ENCODE measurements at places on chromosomes 5 and 9. TPM values are rescaled to one million over a fixed set of nuclear protein-coding genes. Genes with fewer than 3 reads are reported as not detected.

GRCh38 chr5:8827696-8828095, 718.2 kb downstream of the SEMA5A start:
- no peak for DNase-seq

GRCh38 chr9:136237486-136238341, 7.9 kb downstream of the QSOX2 start:
- DNase-seq = no peak

- DNase-seq = no peak
Measured at GRCh38 chr9:18060269-18060934, 413.6 kb upstream of the ADAMTSL1 start.

DNA sequence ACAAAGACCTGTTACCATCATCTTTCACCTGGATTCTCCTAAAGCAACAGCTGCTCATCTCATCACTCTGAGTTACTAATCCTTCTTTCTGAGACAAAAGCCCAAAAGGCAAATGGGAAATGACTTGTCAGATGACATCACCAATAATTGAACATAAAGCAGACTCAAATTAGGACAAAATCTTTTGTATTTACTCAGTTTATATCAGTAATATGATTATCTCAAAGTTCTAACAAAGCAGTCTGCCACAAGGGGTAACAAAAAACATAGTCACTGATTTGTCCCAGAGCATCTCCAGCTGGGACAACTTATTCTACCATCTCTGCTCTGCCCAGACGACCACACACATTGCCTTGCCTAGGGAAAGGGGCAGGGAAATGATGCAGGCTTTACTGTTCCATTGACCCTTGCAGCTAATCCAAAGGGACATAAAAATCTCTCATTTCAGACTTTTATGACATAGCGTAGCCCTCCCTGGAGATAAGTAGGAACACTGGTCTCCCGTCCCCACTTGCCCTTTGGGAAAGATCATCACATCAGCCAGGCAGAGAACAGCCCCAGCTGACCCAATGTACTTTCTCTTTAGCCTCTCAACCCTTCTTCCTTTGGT, 249.5 kb upstream of the PTGER4 start:
- no peak for DNase-seq

GRCh38 chr5:133370036-133370831, 242.1 kb downstream of the FSTL4 start:
- DNase-seq = no peak

- no peak for DNase-seq
Measured at GRCh38 chr5:11385901-11386293, 518.3 kb downstream of the CTNND2 start.

DNA sequence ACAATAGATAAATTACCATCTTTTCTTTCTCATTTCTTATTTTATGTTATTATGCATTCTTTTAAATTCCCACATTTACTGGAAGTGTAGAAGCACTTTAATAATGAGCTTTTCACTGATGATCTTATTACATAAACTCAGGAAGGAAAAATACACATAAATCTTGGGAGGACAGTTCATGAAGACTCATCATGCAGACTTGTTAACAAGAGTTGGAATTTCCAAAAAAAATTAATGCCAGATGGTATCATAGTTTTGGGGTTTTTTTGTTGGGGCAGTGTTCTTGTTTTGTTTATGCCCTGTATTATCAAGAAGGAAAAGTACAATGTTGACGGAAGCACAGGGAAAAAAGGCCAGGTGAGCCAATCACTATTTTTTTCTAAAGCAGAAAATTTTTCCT, 35.1 kb downstream of the CEMIP2 start:
- DNase-seq = no peak

DNA sequence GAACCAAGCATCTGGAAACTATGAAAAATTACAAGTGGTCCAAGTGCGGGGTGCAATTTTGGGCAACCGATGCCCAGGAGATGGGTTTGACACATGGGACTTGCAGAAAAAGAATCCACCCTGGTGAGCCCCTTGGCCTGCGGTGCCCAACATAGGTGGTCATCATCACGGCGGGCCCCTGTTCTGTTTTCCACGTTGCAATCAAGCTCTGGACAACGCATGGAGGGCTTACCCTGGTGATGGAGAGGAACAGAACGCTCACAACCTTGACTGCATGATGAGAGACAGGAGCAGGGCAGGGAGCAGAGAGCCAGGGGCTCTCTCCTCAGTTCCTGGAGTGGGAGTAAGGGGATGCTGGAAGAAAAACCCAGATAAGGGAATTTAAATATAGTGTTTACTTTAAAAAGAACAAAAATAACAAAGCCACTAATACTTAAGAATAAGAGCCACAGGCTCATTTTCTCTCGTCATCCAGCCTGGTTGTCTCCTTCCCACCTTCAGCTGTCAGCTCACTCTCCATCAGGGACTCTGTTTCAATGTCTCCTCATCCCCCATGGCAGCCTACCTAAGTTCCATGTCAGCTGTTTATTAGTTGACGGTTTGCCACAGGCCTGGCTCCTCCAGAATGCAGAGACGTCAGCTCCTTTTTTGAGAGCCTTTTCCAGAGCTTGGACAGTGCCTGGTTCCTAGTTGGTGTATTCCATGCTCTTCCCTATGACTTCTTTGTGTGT, 172.1 kb downstream of the GADD45G start:
- DNase-seq = no peak

GRCh38 chr9:25449503-25449902, 228.7 kb downstream of the TUSC1 start:
- no peak for DNase-seq

GRCh38 chr5:9362600-9362999, 183.3 kb downstream of the SEMA5A start:
- no peak for DNase-seq

- no peak for DNase-seq
Measured at GRCh38 chr9:78207319-78207718, 28.6 kb upstream of the CEP78 start.

DNA sequence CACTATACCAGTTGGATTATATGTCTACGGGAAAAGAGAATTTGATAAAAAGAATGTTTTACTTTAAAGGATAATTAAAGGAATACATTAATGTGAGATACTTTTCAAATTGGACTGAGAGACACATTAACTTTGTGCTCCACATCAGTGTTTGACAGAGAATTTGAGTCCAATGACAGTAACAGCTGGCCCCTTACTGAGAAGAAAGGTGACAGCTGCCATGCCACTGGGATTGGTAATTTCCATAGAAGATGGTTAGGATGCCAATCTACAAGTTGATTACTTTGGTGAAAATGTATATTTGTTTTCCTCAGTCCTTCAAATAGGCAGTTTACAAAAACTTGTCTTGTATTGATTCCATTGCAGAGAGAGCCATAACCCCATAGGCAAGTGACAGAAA, 578.4 kb downstream of the SLCO4C1 start:
- no peak for DNase-seq

DNA sequence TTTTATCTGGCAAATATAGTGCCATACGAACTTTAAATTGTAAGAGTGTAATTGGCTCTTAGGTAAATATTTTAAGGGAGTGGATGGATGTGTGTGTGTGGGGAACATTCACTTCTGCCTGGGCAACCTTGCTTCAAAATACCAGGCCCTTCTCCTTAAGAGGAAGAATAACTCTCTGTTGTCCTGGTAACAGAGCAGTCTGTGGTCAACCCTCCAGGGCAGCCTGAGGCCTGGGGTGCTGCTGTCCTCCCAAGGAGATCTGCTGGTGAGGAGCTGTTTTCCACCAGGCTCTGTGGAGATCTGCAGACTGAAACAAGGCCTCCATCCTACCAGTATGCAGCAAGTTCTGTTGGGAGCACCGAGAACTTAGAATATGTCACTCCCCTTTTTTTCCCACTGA, 325.2 kb downstream of the PSAT1 start:
- DNase-seq = no peak

- no peak for DNase-seq
Measured at GRCh38 chr9:131818089-131818488, 78.2 kb upstream of the RAPGEF1 start.

Gene CER1
- total RNA-seq = not detected

Gene IL31RA
- total RNA-seq = not detected

Gene BAAT
- total RNA-seq = 0.08 TPM

Gene YTHDC2
- total RNA-seq = 12.3 TPM

Gene PCDHA5
- not detected for total RNA-seq

Gene DENND1A
- 17.8 TPM for total RNA-seq

Gene IGIP
- 17.6 TPM for total RNA-seq

Gene IFNA21
- total RNA-seq = not detected

Gene ADAMTSL1
- total RNA-seq = 5.0 TPM

Gene SETD9
- total RNA-seq = 17.0 TPM
